Inflammatory macrophage treated with lipopolysaccharide for 1 hour (primary cell): ENCODE measurements at places on chromosomes 3 and 15.

- DNase-seq, result no peak
These were observed 21.6 kb upstream of the SLC6A20 start for GRCh38 chr3:45817831-45818522.

- no peak for DNase-seq
These were observed 108.2 kb downstream of the EOMES start for GRCh38 chr3:27613846-27614500.

- no peak for DNase-seq
These were observed 27.1 kb downstream of the CLRN1 start for GRCh38 chr3:150945226-150946032.

- DNase-seq, result no peak
These were observed 156.4 kb upstream of the CBLB start for GRCh38 chr3:106025151-106025722.

DNA sequence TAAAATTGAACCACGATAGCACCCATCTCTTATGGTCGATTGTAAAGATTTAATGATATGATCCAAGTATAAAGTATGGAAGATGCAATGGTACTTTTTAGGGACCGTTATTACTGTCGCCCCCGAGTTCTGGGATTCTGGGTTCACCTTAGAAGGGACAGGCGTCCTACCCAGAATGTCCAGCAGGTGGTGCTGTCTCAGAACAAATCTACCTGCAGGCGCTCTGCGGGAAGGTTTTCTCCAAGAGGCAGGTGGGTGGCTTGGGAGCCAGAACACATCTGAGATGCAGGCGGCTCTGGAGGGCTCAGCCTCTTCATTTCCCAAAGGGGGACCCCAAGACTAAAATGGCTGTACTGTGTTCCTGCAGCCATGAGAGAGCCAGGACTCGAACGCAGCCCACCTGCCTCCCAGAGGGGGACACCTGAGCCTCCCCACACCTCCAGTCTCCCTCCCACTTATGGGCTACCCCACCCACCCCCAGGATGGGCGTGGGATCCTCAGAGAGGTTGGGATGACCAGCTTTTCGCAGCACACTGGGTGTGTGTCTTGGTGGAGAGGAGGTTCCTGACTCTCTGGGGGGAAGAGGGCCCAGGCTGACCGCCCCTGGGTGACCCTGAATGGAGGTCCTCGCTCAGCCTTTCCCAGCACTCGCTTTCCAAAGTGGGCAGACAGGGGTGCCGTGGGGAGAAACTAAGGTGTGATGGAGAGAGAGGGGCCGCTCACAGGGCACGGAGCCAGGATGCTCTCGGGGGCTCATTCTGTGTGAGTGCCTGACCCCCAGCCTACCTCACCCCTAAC, 28.1 kb upstream of the CORO2B start:
- DNase-seq, result no peak

- no peak for DNase-seq
These were observed 184.2 kb upstream of the PDZRN3 start for GRCh38 chr3:73808862-73809509.

- DNase-seq, result no peak
These were observed 11.3 kb upstream of the C3orf52 start for GRCh38 chr3:112074616-112075497.

- peak; percentile 97 for DNase-seq
These were observed 65.6 kb downstream of the RHCG start for GRCh38 chr15:89430530-89431341.
